ENCODE measurements at places on chromosomes 4 and X.

DNA sequence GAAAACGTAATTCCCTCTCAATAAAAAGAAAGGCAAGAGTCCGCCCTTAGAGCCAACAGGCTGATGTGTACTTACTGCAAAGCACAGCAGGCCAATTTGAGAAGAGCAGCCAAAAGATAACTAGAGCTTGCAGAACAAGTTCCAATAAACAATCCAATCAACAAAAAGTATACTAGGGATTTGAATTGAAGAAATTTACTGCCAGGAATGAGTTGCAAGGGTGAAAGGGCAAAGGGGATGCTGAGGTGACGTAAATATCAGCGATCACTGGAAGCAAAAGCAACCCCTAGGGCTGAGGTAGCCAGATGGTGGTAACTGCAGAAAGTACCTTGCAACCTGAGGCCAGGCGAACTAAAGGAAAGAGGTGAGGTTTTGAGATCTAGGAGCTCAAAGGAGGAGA lies 152.1 kb upstream of the TENM3 start:
- DNase-seq: no peak

- no peak for DNase-seq
These were observed 23.2 kb upstream of the MXD4 start for GRCh38 chr4:2284934-2285612.

DNA sequence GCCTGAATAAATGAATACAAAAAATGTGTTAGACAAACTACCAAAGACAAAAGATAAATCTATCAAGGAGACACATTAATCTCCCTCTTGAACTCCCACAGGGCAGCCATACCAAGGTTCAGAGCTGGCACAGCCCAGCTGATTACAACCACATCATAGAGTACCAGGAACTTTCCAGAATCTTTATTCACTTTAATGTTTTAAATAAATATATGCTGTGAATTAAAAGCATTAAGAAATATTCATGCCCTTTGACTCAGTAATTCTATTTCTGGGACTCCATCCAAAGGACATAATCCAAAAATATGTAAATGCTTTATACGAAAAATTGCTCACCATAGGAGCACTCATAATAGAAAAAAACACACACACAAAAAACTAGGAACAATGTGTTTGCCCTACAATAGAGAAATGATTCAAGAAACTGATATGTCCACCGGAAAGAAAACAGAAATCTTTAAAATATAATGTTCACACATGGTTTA lies 126.0 kb downstream of the LDB2 start:
- DNase-seq: no peak

DNA sequence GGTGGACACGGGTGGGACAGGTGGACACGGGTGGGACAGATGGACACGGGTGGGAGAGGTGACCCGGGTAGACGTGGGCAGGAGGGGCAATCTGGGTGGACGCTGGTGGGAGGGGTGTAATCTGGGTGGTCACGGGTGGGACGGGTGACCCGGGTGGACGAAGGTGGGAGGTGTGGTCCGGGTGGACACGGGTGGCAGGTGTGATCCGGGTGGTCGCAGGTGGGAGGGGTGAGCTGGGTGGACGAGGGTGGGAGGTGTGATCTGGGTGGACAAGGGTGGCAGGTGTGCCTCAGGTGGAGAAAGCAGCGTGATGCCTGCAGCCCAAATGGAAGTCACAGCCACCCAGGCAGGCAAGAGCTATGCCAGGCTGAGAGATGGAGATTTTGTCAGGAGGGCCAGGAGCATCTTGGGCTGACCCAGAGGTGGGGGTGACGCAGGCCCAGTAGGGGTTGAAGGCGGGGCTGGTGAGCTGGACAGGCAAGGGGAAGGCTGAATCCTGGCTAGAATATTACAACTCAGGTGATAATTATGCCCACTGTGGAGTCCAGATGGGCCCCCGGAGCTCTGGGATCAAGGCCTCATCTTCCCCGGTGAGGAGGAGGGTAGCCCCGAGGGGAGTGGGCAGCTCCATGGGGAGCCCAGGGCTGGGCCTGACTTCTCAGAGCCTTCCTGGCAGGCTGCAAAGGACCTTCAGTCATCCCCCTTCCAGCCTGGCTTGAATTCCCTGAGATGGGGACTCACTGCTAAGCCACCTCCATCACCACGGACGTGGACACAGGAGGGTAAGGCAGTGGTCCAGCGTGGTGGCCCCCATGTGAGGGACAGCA lies 100.0 kb downstream of the ADRA2C start:
- DNase-seq: no peak

- no peak for DNase-seq
These were observed 52.6 kb downstream of the FNIP2 start for GRCh38 chr4:158821228-158821971.

DNA sequence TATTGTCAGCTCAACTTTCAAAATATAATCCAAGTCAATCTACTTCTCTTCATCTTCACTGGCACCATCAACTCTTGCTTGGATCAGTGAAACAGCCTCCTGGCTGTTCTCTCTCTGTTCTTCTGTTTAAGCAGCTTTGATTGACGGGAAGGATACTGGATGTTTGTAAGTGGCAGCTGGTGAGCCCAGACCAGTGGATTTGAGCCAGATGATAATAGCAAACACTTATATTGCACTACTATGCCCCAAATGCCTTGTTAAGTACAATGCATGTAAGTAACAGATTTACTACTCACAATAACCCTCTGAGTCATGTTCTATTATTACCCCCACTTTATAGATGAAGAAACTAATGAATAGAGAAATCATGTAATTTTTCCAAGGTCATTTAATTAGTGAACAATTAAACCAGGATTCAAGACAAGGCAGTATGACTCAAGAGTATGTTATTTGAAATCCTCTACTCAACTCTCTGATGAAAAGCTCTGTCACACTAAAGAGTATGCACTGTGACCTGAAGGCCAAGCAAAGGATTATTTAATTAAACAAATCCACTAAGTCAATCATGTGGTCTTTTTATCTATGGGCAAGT lies 44.8 kb downstream of the SPANXN3 start:
- DNase-seq: peak; percentile 39

DNA sequence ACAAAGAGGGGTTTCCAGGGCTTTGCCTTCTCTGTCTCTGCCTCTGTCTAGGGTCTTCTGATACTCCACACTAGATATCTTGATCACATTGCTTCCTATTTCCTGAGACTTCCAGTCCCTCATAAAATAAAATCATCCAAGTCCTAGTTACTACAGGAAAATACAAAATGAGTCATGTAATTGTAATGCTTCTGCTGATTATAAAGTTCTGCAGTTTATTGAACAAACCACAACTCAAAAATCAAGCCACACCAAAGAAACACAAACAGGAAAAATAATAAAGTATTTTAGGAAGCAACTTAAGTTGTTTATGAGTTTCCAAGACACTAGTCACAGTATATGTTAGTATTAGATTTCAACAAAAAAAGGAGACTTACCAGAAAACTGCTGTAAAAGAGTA lies 695.1 kb upstream of the GALNTL6 start:
- DNase-seq: no peak

- no peak for DNase-seq
These were observed 177.8 kb downstream of the NPFFR2 start for GRCh38 chr4:72209600-72209999.

DNA sequence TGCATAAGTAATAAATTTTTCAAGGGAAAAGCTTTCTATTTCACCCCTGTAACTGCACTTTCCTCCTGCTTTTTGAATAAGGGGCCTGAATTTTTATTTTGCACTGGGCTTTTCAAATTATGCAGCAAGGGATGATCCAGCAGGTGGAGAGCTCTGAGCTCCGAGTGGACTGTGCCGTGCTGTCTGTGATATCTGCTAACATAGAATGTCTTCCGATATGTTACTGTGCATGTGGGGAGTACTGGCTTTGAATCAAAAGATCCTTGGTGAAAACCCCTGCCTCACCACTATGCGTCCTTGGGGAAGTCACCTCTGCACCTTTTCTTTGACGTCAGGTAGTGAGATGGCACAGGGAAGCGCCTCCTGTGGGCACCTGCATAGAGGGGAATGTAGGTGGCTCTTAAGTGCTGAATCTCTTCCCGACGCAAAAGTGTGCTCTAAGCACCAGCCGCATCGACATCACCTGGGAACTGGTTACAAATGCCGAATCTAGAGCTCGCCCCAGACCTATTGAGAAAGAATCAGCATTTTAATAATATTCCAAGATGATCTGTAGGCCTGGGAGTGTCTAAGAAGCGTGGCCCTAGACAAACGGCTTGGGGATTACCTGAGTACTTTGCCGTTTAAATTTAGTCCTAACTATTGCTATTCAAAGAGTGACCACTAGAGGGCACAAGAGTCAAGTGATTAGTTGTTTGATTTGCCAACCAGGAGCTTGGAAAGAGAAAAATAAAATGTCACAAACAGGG lies 19.2 kb upstream of the WFS1 start:
- no peak for DNase-seq
